ENCODE measurements at places on chromosomes 16 and 17.

DNA sequence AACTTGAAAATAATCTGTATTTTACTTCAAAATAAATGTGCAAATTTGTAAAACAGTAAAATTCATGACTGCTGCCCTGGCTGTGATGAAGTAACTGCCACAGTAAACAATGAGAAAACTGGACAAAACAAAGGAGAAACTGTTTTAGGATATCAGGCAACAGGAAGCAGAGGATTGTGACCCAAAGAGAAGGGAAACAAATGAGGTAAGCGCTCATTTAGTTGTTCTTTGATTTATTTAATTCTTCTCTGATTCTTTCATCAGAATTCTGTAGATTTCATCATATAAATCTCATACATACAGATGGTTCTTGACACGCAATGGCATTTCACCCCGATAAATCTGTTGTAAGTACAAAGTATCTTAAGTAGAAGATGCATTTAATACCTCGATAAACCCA lies 198.1 kb upstream of the AXIN2 start:
- DNase-seq, result no peak

DNA sequence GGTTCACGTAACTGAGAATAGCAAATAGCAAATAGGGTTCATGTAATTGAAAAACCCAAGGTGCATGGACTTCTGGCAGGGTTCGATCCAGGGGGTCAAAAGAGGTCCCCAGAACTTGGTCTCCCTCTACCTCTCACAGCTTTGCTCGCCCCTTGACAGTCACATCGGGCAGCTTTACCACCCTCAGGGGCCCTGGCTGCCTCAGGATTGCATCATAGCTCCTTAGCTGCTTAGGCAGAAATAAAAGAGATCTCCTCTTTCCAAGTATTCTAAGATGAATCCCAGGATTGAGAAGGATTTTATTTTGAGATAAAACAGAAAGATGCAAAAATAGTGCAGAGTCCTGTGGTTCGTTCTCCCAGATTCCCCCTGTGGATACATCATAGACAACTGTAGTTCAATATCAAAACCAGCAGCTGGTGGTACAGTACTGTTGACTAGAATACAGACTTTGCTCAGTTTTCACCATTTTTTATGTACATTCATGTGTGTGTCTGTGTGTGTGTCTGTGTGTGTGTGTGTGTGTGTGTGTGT lies 12.8 kb downstream of the ADGRG3 start:
- no peak for DNase-seq

GRCh38 chr16:65123396-65124211 lies 1.7 kb upstream of the CDH11 start:
- DNase-seq, result no peak

GRCh38 chr17:50173335-50173941 lies 7.6 kb downstream of the SGCA start:
- DNase-seq, result no peak

GRCh38 chr17:35660902-35661301 lies 70.5 kb upstream of the RASL10B start:
- no peak for DNase-seq

DNA sequence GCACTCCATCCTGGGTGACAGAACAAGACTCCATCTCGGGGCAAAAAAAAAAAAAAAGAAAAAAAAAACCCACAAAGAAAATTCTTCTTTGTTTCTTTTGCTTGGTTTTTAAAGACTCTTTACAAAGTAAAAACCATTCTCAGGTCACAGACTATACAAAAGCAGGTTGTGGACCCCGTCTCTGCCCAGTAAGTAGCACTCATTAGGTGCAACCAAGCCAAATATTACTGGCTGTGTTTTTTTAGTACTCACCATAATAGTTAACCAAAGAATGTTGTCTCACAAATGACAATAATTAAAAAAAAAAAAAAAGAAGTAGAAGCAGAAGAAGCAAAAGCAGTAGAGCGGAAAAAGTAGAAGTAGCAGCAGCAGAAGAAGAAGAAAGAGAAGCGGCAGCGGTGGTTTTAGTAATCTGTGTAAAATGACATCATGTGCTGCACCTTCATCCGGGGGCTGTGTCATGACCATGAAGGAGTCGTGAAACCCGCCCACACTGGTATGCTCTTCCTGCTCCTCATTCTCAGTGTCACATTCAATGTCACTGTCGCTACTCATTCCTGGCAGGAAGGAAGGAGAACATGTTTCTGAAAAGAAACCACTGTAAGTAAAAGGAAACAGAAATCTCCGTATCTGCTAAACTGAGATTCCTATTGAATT lies 105.4 kb downstream of the TRIM37 start:
- DNase-seq, result peak; percentile 72

DNA sequence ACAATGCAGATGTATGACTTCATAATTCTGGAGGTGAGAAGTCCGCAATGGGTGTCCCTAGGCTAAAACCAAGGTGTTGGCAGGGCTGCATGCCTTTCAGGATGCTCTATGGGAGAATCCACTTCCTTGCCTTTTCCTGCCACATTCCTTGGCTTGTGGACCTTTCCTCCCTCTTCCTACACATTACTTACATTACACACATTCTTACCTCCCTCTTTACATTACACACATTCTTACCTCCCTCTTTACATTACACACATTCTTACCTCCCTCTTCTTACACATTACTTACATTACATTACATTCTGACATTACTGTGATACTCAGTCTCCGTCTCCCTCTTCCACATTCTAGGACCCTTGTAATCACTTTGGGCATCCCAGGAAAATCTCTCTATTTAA lies 14.2 kb upstream of the CDH5 start:
- no peak for DNase-seq

GRCh38 chr16:62272035-62272434 lies 235.8 kb upstream of the CDH8 start:
- DNase-seq, result no peak

- DNase-seq, result no peak
Observed at GRCh38 chr16:1877804-1878203, 5.8 kb upstream of the MEIOB start.

GRCh38 chr17:14621826-14622614 lies 321.1 kb downstream of the HS3ST3B1 start:
- no peak for DNase-seq

GRCh38 chr17:57708410-57708809 lies 36.7 kb downstream of the CCDC182 start:
- no peak for DNase-seq

- DNase-seq, result no peak
Observed at GRCh38 chr16:30866031-30866430, 27.8 kb downstream of the BCL7C start.

DNA sequence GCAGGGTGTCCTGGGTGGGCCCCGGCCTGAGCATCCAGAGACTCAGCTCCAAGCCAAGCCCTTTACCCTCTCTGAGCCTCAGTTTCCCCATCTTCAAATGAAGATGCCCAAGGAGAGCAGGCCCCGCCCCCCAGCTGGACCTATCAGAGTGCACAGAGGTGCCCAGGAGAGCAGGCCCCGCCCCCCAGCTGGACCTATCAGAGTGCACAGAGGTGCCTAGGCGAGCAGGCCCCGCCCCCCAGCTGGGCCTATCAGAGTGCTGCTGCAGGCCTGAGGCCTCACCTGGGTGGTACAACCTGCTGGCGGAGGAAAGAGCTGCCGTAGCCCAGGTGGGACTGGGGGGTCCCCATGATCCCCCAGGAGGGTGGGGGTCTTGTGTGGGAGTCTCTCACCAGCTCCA lies 3.4 kb upstream of the SSTR5 start:
- DNase-seq, result no peak

DNA sequence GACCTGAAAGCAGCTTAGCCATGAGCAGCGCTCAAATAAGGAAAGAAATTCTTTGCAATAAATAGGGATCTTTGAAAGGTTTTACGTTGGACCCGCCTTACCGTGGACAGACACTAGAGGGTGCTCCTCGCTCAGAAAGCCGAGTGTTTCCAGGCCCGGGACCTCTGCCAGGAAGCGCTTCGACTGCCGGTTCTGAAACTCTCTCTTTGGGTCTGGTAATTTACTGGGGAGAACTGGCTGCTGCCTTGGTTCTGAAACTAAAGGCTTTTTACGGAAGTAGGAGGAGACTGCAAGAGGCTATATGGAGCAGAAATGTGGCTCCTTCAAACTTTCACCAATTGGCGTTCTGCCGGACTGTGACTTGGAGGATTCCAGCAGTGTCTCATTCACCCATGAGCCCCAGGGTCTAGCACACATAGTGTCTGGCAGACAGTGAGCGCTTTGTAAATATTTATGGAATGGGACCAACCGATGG lies 45.6 kb upstream of the HOXB9 start:
- DNase-seq, result peak; percentile 50

DNA sequence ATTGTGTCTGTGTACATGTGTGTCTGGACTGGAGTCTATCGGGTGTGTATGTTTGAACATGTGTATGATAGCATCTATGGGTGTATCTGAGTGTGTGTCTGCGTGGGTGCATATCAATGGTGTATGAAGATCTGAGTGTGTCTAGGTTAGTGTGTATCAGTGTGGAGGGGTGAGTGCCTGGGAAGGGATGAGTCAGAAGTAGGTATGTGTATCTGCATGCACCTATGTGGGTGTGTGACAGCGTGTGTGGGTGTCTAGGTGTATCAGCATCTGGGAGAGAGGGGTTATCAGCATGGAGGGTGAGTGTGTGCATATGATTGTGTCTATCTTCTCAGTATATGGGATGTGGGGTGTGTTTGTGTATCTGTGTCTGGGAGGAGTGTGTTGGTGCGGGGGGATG lies 58.2 kb upstream of the LHX1 start:
- no peak for DNase-seq

DNA sequence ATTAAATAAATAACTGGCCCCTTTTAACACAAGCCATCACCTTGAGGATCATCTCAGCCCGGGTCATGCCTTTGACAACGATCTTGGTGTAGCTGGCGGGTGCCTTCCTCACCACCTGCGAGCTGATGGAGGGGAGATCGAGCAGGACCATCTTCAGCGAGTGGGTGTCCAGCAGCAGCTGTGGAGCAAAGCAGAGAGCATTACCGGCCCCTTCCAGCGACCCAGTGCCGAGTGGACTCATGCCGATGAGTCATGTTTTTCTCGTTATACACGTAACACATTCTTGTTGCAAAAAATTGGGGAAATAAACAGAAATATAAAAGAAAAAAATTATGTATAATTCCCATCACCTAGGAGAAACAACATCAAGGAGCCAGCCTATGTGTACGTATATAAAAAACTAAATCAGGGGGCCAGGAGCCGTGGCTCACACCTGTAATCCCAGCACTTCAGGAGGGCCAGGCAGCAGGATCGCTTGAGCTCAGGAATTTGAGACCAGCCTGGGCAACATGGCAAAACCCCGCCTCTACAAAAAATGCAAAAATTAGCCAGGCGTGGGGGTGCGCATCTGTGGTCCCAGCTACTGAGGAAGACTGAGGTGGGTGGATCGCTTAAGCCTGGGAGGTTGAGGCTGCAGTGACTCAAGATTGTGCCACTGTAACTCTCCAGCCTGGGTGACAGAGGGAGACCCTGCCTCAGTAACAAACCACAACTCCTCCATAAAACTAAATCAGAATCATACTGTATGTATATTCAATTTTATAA lies 169.1 kb upstream of the RPH3AL start:
- DNase-seq, result no peak

GRCh38 chr17:40422990-40423633 lies 5.4 kb upstream of the TOP2A start:
- no peak for DNase-seq

DNA sequence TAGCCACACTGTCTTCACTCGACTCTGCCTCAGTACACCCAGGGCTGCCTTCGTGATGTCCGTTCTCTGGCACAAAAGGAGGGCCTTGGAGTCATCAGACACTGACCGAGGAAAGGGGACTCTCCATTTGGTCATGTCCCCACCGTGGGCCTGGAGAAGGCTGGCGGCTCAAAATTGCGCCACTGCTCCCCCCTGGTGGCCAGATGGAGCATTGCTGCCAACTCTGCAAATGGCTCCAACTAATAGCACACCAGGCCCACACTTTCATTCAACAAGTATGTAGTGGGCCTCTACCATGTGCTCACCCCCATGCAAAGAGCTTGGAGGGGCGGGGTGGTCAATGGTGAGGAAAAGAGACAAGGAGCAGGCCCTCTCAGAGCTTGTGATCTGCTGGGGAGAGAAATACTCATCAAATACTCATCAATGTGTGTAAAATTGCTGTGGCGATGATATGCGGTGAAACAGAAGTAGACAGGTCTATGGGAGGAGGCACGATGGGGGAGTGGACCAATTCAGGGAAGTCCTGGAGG lies 5.2 kb upstream of the GRIN2C start:
- peak; percentile 58 for DNase-seq

- DNase-seq, result no peak
Observed at GRCh38 chr17:1362964-1363363, 37.1 kb downstream of the YWHAE start.

DNA sequence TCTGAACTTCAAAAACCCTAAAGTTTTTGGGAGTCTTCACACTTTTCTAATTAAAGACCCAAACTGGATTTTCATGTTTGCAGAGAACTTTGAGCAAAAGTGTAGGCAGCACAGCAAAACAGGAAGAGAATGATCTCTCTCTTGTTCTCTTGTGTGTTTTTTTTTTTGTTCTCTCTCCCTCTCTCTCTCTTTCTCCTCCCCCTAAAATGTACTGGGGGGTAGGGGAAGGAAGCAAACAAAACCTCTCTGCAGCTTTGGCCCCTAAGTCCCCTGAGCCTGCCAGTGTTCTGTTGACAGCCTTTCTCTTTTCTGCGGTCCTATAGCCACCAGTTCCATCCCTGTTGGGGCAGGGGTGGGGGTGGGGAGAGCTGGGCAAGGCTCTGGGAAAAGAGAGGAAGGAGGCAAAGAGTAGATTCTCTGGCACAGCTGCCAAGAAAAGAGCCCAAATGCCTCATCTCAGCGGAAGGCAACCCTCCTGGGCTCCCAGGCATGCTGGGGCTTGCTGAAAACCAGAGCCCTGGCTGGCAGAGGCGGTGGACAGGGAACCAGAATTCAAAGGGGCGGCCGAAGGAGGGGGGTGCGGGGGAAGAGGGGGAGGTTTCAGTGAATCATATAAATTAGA lies 295.3 kb downstream of the SOX9 start:
- no peak for DNase-seq

- DNase-seq, result no peak
Observed at GRCh38 chr16:353404-354290, 1.1 kb upstream of the AXIN1 start.

GRCh38 chr17:61731330-61731729 lies 132.0 kb downstream of the BRIP1 start:
- no peak for DNase-seq

DNA sequence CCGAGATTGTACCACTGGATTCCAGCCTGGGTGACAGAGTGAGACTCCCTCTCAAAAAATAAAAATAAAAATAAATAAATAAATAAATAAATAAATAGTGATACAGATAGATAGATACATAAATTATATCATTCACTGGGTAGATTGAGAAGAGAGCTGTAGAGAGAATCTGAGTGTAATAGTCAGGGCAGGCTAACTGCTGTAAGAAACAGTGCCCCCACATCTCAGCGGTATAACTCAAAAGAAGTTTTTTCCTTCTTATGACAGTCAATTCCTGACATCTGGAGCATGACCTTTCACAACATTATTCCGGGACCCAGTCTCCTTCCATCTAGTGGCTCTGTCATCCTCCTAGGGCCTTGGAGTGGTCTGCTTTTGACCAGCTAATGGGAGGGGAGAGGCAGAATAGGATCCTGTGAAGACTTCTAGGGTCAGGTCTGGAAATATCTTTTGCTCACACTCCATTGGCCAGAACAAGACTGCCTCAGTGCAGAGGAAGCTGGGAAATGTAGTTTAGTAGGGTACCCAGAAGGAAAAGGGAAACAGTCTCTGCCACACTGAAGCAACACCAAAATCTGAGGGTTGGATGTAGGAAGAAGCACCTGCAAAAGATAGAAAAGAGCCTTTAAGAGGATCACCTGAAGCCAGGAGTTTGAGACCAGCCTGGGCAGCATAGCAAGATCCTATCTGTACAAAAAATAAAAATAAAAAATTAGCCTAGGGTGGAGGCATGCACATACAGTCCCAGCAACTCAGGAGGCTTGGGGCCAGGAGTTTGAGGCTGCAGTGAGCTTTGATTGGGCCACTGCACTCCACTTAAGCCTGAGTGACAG lies 3.0 kb upstream of the QPRT start:
- no peak for DNase-seq

- no peak for DNase-seq
Observed at GRCh38 chr17:58324409-58325288, 3.9 kb downstream of the TSPOAP1 start.
